CD4-positive, alpha-beta T cell (primary cell): ENCODE measurements at places on chromosomes 5 and 9.
A peak's percentile ranks its signal among the peaks of the same experiment; 100 is the strongest.

DNA sequence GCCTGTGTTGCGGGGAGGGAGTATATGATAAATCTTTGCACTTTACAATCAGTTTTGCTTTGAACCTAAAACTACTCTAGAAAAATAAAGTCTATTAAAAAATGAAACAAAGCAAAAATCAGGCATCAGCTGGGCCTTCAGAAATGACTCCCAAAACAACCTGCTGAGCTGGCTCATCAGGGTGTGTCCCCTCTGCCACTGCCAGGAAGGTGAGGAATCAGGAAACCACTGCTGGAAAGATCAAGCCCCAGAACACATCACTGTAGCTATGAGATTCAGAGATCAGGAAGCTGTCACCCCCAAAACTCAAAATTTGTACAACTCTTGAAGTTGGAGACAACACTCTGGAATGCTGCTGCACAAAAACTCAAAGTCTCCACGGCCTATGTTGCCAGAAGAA is 40.5 kb upstream of the TBCA start:
- DNase-seq = no peak

DNA sequence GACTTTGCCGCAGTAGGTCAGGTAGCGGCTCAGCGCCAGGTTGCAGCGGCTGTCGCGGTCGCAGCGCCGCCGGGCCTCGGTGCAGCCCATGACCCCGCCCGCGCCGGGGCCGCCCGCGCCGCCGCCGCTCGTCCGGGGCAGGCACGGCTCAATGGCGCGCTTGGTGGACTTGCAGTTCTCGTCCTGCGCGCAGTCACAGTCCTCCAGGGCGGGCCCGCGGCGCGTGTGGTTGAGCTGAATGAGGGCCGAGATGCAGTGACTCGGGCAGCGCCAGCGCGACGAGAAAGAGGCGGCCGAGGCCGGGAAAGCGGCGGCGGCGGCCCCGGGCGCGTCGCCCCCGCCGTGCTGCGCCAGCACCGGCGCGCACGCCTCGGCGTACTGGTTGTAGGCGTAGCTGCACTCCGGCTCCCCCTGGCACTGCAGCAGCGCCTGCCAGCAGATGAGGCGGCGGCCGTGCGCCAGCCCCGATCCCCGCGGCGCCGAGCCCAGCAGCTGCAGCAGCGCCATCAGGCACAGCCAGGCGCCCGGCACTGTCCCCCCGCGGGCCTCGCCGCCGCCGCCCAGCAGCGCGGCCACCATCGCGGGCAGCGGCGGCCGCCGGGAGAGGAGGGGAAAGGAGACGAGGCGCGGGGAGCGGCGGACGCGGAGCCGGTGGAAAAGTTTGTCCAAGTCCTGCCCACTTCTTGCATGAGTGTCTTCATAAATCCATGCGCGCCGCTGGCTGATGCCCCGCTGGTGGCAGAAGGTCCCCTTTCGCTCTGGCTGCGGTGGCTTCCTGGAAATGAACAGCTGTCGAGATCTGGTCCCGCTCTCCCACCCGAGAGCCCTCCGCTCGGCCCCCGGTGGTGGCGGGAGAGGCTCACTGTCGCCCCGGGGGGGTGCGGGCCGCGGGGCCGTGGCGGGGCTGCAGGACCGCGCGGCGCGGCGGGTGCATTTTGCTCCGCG is 833 bp downstream of the GAS1 start:
- peak; percentile 65 for DNase-seq

- DNase-seq = peak; percentile 6
Observed at GRCh38 chr9:22469928-22470544, 23.4 kb downstream of the DMRTA1 start.

DNA sequence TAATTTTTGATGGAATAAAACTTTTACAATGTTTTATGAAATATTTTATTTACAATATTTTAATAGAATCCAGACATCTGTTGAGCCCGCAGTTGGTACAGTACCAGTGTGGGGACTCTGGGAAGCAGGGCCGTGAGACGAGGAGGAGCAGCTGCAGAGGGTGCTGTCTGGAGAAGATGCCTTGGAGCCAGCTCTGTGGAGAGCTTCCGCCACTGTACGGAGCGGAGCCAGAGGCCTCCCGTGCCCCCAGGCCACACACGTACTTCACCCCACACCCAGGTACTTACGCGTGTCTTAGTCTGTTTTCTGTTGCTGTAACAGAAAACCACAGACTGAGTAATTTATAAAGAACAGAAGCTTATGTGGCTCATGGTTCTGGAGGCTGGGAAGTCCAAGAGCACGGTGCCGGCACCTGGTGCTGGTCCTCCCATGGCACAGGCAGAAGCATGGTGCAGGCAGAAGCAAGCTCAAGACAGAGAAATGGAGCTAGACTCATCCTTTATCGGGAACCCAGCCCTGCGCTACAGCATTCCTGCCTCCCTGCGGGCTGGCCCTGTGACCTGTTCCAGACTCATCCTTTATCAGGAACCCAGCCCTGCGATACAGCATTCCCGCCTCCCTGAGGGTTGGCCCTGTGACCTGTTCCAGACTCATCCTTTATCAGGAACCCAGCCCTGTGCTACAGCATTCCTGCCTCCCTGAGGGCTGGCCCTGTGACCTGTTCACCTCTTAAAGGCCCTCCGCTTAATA is 23.3 kb downstream of the CEP72 start:
- no peak for DNase-seq

GRCh38 chr5:127832067-127832466 is 128.9 kb downstream of the CCDC192 start:
- no peak for DNase-seq

GRCh38 chr9:127541865-127542264 is 70.2 kb upstream of the STXBP1 start:
- DNase-seq = no peak

- DNase-seq = no peak
Observed at GRCh38 chr5:73254642-73255041, 81.6 kb downstream of the TMEM174 start.

DNA sequence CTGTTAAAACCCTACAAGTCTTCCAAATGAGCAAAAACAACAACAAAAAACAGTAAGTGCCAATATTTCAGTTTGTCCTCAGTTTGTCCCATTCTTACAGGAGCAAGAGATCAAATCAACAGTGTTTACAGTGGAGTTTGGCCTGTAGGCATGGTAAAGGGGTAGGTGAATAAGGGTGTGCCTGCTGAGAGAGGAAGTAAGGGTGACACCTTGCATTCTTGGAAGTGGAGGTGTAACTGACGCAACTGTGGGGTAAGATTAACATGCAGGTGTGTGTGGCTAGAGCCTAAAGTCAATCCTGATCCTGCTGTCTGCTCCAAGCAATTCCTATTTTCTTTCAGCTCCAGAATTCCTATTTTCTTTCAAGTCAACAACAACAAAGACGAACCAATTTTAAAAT is 43.4 kb downstream of the PFDN1 start:
- DNase-seq = no peak

DNA sequence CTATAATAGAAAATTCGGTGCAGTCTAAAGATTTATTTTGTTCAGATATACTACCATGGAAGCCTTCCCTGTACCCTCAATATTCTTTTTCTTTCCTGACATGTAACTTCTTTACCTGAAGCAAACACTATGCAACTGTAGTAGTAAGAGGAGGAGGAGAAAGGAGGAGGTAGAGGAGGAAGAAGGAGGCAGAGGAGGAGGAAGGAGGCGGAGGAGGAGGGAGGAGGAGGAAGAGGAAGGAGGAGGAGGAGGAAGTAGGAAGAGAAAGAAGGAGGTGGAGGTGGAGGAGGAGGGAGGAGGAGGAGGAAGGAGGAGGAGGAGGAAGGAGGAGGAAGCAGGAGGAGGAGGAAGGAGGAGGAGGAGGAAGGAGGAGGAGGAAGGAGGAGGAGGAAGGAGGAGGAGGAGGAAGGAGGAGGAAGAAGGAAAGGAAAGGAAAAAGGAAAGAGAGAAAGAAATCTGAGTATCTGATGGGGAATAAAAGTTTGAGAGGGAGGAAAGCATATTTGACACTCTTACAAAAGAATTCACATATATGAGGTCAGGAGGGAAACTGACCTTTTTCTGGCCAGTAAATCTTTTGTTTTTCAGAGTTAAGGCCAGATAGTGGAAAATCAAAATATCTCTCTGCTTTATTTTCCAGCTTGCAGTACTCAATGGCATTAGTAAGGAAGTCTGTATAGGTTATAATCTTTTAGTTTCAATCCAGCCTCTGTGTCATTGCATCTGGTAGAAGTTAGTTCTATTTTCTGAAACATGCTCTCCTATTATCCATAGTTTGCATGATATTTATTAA is 114.5 kb upstream of the LPAR1 start:
- no peak for DNase-seq

- no peak for DNase-seq
Observed at GRCh38 chr5:173472164-173472563, 143.9 kb upstream of the STC2 start.

GRCh38 chr9:36451949-36452348 is 51.9 kb upstream of the RNF38 start:
- no peak for DNase-seq

DNA sequence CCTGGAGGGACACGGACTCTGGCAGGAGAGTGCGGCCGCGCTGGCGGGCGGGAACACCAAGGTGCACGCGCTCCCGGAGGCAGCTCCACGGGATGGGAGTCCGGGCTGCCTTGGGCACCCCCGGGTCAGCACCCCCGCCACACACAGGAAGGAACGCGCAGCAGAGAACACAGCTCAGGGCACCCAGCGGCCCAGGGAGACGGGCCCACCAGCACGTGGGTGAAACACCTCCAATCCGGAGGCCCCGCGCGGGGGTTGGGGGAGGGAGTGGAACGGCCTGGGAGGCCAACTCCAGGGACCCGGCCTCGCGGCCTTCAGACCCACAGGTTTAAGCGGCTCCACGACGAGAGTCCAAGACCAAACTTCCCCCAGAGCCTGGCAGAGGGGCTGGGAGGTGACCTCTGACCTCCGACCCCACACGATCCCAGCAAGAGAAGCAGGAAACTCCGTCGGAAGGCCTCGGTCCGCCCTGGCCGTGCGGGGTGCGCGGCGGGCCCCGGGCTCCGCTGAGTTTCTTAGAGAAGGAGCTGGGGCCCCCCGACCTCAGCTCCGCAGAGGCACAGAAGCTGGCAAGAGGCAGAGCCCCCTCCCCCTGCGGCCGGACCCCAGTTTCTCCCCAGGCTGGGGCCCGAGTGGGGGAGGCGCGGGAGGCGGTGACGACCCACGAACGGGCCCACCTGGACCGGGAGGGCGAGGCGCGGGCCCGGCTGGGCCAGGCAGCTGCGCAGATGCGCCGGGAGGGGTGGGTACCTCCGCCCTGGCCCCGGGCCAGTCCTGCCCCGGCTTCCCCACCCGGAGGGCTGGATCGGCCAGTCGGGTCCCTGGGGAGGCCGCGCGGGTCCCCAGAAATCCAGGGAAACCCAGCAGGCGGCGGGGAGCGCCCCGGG is 851 bp downstream of the NACC2 start:
- DNase-seq = peak; percentile 51

DNA sequence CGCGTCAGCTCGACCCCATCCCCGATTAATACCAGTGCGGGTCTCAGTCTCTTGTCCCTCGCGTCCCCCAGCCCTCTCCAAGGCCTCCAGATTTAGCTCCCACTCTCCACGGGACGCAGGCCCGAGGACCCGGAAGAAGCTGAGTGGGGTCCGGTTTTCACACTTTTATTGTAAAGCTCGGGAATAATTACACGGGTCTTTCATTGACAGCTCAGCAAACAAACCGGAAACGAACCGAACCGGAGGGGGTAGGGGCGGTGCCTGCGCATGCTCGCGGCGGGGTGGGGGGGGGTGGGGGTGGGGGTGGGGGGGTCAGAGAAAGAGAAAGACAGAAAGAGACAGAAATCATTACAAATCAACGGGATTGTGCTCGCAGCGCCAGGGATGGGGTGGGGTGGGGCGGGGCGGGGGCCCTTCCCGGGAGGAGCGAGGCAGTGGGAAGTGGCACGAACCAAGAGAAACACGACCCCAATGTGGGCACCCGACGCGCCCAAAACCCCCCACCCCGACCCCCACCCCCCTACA is 27.9 kb downstream of the PCDH1 start:
- DNase-seq = peak; percentile 57

GRCh38 chr5:155943516-155944407 is 383.2 kb upstream of the SGCD start:
- peak; percentile 9 for DNase-seq

GRCh38 chr5:120454094-120454798 is 9.9 kb upstream of the PRR16 start:
- no peak for DNase-seq

DNA sequence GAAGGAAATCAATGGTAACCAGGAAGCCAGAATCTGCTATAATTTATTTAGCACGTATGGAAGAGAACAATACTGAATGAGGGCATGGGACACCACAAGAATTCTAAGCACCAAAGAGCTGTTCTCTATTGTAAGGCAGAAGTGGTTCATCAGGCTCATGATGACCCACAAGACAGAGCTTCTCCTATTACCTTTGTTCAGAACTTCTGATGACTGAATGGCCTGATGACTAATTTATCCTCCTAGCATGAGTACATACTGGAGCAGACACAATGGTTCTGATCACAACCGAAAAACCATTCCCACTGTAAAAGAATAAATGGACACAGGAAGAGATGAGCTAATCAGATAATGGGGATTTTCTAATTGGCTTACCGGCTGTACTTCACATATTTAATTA is 329.8 kb upstream of the PDE4D start:
- DNase-seq = no peak

DNA sequence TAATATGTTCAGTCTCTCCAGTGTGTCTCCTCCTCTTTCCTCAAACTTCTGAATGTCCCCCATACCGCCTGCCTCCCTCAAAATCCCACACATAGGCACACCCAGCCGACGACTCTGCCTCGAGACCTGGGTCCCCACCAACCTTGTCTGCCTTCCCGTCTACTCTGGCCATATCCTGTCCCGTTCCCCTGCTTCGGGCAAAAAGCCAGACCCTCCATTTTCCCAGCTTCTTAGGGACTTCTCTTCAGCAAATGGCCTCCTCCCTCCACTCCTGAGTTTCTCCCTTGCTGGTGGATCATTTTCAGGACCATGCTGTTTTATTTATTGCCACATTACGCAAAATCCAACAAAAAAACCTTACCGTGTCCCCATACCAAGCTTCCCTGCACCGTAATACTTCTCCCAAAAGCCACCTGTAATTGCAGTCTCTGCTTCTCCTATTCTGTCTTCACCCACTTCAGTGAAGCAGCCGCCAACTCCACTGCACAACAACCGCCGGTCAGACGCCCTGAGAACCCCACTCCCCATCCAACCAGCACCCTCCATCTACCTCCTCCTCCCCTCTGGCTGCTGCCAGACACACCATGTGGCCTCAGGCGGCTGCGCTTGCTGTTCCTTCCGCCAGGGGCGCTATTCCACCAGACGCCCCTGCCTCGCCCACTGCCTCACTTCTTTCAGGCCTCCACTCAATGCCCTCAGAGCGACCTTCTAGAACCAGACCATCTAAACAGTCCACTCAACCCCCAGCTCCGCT is 117.0 kb downstream of the TRPM6 start:
- DNase-seq = no peak

DNA sequence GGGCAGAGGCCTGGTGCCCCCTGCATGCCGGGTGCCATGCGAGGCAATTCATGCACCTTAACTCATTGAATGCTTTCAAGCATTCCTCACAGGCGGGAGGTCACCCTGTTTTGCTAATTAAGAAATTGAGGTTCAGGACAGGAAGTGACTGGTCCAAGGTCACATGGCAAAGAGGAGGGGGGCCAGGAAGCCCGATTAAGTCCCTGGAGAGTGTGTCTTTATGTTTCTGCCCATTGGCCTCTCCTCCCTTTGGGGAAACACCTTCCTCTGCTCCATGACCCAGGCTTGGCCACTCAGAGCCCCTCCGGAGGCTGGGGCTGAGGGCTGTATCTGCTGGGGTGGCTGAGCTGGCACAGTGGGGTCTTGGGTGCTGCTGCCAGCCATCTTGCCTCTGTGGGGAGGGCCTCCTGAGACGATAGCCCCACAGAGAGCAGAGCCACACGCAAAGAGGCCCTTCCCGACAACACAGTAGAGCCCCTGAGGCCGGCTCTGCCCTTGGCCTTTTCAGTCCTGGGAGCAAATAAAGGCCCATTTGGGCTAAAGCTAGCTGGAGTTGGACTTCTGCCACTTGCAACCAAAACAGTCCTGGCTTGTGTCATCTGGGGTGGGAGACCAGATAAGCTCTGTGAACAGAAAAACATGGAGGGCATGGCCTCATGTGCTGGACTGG is 90.8 kb upstream of the NEURL1B start:
- DNase-seq = no peak
